ENCODE measurements at places on chromosomes 12 and 14.

DNA sequence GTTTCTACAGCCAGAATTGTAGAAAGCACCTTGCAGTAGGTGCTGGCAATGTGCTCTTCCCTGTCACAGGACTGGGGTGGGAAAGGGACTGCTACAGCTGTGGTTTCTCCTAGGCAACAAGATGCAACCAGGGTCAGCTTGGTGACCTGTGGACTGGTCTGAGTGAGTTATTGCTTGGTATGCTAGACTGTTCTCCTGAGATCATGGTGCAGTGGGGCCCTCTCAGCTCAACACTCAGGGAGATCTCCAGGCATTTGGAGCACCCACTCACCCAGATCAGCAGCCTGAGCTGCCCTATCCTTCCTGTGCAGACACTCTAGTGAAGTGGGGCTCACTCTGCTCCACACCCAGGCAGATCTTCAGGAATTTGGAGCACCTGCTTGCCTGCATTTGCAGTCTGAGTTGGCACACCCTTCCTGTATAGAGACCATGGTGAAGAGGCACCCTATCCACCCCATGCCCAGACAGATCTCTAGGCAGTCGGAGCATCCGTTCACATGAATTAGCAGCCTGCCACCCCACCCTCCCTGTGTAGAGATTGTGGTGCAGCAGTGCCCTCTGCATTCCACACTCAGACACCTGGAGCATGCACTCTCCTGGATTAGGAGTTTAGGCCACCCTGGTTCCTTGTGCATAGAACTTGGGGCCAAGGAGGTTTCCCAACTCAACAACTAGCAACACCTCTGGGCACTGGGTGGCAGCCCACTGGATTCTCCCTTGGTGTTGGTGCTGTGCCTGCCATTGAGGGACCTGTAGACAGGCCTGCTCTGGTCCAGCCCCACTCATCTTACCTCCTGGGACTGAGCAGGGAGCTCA, 3.8 kb upstream of the FAM186B start:
- no peak for DNase-seq

DNA sequence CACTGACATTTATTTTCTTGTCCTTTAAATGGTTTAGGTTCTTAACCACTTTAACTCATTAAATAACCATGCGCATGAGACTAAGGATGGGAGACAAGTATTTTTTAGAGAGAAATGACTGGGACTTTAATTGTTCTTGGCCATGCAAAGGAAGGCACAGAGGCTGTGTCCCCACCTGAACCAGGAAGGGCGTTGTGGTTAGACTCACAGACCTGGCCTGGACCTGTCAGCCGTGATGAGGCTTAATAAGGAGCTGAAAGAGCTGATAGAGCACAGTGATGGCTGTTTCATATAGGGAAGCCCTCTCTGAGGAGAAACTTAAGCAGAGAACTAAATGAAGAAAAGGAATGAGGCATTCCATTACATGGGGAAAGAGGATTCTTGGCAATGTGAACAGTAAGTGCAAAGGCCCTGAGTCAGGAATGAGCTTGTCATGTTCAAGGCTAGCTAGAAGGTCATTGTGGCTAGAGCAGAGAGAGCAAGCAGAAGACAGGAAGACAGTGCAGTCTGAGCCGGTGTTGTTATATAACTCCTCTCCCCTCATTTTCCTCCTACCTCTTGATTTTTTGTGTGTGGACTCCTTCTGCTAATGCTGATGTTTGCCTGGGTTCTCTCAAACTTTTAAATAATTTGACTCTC, 74.4 kb upstream of the ANO4 start:
- no peak for DNase-seq

- DNase-seq = no peak
Observed at GRCh38 chr12:101759396-101760047, 20.3 kb upstream of the SYCP3 start.

GRCh38 chr12:32033406-32033805, 73.2 kb upstream of the BICD1 start:
- no peak for DNase-seq

GRCh38 chr14:104445086-104445485, 134.5 kb upstream of the C14orf180 start:
- DNase-seq = no peak

DNA sequence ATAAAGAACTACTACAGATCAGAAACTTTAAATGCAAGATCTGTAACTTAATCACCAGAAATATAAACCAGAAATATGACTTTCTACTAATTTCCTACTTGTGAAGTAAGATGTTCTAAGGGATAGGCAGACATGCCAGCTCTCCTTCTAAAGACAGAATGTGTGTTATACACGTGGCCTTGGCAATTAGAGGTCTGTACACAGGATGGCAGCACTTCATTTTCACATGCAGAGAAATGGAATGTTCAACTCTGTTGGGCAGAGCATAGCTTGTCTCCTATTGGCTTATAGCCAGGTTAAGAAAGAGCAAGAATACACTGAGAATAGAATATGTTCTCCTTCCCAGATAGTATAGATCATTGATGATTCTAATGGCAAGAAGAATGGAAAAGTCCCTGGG, 403.8 kb downstream of the DAD1 start:
- DNase-seq = no peak

GRCh38 chr12:97308576-97309198, 153.9 kb upstream of the RMST start:
- no peak for DNase-seq

DNA sequence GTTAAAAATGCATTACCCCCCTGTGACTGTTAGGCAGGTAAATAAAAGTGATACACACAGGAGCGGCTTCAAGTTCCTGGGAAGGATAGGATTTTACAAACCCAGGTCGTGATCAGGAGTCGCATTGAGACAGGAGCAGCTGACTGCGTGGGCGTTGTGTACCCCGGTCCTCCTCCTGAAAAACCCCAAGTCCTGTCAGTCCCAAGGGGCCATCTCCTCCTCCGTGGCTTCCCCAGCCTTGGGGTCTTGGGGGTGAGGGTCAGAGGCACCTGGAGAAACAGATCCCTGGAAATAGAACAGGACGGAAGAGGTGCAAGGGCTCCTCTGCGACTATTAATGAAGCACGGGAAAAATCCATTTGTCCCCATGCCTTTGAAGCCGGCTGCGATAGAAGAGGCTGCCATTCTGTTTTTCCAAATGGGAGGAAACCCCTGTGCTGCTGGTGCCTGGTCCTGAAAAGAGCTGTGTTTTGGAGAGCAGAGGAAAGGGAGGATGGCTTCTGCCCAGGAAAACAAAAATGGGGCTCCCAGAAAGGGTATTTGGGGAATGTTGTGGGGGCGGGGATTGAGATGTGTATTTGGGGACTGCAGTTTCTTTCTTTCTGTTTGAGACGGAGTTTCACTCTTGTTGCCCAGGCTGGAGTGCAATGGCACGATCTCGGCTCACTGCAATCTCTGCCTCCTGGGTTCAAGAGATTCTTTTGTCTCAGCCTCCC, 143.1 kb downstream of the ZNF664 start:
- no peak for DNase-seq

GRCh38 chr14:75934998-75935628, 46.7 kb downstream of the TGFB3 start:
- no peak for DNase-seq

DNA sequence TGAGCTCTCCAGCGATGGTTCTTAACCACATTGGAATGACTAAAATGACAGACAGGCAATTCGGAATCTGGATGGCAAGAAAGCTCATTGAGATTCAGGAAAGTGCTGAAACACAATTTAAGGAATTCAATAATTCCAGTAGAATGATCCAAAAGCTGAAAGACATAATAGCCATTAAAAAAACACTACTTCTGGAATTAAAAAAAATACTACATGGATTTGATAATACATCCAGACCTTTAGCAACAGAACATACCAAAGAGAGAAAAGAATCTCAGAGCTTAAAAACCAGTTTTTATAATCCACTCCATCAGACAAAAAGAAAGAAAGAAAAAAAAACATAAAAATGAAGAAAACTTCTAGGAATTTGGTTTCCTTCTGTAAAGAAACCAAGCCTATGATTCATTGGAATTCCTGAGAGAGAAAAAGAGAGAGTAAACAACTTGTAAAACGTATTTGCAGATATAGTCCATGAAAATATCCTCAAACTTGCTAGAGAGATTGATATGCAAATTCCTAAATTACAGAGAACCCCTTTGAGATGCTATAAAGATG, 52.8 kb downstream of the SLCO1B1 start:
- no peak for DNase-seq

GRCh38 chr12:29599381-29599780, 101.9 kb upstream of the OVCH1 start:
- no peak for DNase-seq

GRCh38 chr14:92310776-92311375, 12.1 kb upstream of the SLC24A4 start:
- DNase-seq = no peak

- no peak for DNase-seq
Observed at GRCh38 chr12:70543444-70543843, 93.8 kb downstream of the PTPRB start.

DNA sequence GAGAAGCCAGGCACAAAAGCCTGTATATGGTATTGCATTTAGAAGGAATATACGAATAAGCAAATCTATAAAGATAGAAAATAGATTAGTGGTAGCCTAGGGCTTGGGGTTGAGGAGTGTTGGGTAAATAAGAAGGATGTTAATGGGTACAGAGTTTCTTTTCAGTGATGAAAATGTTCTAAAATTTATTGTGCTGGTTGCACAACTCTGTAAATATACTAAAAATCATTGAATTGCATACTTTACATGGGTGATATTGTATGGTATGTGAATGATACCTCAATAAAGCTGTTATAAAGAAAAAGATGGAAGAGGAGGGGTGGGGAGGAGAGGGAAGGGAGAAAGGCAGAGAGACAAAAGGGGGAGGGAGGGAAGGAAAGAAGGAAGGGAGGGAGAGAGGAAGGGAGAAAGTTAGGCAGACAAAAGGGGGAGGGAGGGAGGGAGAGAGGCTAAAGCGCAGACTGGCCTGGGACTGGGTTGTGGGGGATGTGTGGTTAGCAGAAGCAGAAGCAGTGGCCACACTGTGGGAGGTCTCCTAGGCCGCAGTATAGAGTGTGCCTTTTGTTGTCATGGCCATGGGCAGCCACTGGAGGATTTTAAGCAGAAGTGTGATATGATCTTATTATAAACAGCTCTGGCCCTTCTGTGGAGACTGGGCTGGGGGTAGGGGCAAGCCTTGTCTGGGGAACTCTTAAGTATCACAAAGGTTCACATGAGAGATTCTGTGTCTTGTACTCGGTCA, 73.6 kb upstream of the ELK3 start:
- no peak for DNase-seq

- DNase-seq = no peak
Observed at GRCh38 chr12:106380954-106381353, 23.4 kb downstream of the POLR3B start.

- DNase-seq = no peak
Observed at GRCh38 chr12:116484807-116485206, 74.4 kb upstream of the MAP1LC3B2 start.

DNA sequence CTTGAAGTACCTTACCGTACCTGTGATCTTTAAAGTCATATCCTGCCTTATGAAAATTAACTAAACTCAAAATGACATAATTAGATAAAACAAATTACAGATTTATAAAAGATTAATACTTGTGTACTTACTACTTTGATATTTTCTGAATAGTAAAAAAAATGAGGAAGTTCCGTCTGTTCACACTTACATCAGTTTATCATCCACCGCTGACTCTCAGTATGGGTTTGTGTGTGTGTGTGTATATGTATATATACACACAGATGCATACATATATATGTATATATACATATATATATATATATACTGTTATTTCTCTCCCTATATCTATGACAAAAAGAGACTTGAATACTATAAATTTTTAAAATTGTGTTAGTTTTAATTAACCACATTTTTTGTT, 65.0 kb upstream of the MON2 start:
- DNase-seq = no peak

DNA sequence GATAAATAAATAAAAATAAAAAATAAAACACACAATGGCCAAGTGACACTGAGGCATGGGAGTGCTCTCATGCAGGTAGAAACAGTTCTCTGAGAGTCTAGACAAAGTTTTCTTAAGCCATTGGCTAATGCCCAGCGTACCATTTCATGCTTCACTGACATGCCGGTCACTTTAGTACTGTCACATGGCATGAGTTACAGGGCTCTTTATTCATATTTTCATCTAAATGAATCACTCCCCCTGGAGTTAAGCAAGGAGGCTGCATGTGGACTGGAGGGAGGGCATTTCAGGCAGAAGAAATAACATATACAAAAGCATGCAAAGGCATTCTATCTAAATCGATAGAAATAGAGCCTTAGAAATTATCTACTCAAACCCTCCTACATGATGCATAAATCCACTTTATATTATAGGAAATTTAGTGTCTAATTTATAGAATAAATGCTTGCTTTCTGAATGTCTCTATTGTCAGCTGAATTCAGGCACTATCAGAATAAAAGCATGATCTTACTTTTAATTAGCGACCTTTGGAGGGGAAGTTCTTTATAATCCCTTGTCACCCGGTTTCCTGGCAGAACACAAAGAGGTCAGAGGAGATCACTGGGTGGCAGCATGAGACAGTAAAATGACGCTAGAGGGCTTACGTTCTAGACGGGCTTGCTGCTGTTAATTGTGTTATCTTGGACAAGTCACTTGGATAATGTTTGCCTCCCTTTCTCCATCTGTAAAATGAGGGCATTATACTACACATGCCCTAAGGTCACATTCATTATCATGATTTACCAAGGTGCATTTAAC, 17.5 kb downstream of the DYRK4 start:
- DNase-seq = no peak

DNA sequence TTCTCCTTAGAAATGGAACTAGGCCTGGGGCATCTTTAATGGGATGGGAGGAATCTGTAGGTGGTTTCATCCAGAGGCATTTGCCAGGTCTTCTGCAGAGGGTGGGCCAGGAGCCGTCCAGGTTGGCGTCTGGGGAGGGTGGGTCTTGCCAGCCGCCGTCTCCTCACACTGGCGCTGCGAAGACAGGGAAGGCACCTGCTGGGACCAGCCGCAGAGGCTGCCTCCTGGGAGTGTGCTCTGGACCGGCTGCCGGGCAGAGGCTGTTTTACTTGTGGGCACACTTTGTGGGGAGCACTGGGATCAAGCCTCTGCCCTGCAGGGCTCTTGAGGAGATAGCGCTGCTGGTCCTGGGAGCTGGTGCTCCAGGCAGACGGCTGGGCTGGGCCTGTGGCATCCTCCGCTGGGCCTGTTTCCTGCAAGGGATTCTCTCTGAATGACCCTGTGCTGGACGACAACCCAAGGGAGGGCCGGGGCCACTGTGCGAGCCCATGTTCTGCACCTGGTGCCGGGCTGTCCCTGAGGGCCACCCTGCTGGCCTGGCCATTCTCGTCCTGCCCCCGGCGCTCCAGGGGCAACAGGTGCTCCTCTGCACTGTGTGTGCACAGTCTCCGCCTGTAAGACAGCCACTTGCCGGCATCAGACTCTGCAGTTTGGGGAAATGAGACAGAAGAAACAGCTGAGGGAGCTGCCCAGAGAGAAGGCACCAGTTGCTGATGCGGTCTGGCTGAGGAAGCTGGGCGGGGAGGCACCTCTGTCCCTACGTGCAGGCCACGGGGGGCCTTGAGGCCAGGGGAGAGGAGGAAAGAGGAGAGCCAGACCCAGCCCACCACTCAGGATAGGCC, 10.0 kb upstream of the TEX22 start:
- no peak for DNase-seq

All from activated naive CD4-positive, alpha-beta T cell (primary cell).